ENCODE measurements at places on chromosomes 5 and 9.

- DNase-seq: no peak
Measured at GRCh38 chr9:37922363-37923117, 18.6 kb upstream of the SLC25A51 start.

GRCh38 chr9:19446361-19446861, 37.6 kb downstream of the ACER2 start:
- DNase-seq: no peak

DNA sequence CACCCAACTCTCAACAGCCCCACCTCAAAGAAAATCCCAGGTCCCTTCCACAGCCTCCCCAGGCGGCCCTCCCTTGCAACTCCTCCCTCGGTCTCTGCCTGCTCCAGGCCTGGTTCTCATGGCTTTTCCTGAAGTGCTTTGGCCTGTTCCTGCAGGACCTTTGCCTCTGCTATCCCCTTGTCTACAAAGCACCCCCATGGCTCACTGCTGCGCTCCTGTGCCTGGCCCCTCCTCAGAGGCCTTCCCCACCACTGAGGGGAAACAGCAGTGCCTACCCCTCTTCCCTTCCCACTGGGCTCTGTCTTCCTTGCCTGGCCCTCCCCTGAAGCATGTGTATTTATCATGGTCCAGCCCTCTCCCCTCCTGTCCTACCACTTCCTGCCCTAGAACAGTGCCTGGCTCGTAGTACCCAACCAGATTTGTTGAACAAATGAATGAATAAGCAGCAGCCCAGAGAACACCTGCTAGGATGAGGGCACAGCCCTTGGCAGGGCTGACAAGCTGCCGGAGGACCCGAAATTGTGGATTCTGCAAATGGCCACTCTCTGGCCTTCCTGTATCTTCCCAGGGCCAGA, 68.6 kb upstream of the LRRTM2 start:
- DNase-seq: no peak

GRCh38 chr9:17166346-17166745, 31.5 kb downstream of the CNTLN start:
- DNase-seq: no peak

DNA sequence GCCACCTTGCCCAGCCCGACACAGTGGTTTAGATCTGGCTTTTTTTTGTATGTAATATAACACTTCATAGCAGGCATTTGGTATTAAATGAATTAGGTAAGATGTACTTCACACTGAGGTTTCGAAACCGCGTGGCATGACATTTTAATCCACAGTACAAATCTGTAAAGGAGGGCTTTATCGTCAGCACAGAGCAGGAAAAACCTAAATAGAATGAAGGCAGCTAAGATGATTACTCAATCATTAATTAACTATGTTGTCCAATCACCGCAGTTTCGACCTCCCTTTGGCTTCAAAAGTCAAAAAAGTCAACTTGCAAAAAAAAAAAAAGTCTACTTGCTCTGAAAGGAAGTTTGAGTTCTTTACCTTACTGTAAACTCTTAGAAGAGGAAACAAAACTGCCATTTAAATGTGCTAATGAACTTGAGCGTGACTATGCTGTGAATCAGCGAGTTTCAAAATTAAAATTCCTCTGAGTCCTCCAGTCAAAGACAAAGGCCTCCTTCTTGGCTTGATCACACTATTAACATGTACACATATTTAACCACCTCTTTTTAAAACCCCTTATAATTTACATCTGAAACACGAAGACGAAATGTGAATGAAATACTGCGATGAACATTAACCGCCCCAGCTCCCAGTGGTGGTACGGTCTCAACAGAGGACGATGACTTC, 698 bp upstream of the SEC24A start:
- DNase-seq: no peak

- no peak for DNase-seq
Measured at GRCh38 chr9:19998153-19998552, 209.3 kb upstream of the SLC24A2 start.

GRCh38 chr5:59328709-59329296, 564.7 kb downstream of the PDE4D start:
- no peak for DNase-seq

DNA sequence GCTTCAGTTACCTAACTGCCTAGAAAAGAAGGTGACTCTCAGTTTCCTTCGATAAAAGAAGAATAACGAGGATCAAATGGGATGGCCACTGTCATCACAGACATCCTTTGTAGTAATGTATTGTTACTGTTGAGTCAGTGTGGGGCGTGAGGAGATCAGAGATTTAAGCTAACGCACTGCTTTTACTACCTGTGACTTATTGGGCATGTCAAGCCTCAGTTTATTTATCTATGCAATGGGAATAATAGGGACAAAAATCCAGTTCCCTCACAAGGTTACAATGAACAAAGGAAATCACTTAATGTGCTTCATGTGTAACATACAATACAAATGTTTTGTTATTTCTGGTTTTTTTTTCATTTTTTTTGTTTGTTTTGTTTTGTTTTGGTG, 255 bp upstream of the TRPM6 start:
- no peak for DNase-seq

DNA sequence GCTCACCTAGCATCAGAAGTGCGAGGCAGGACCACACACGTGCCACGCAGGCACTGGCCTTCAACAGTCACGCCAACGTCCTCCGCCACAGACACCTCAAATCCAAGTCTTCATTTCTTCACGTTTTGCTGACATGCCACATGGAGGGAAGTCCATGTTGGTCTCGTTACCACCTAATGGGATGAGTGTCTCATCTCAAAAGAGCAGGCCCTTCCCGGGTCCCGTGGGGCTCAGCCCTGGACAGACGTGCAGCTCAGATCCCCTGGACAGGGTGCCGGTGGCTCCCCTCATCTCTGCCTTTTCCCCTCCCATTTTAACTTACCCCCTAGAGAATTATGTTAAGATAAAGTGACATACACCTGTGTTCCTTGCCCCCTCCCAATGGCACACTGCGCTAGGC, 76.8 kb downstream of the MRPL36 start:
- DNase-seq: no peak

DNA sequence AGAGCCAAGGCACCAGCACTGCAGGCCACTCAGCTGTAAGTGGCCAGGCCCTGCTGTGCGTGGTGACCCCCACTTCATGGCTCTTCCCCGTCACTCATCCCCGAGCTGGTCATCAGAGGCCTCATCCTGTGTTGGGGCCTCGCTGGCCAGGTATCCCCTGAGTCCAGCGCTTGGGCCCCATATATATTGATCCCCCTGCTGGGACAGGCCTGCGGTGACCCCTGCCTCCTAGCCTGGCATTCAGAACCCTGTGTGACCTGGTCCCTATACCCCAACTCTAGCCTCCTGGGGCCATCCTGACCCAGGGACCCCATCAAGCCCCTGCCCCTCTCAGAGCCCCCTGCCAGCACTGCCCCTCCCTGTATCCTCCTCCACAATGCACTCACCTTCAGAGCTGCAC, 12.7 kb downstream of the GBGT1 start:
- no peak for DNase-seq

GRCh38 chr5:94239266-94239665, 379.1 kb downstream of the KIAA0825 start:
- no peak for DNase-seq

DNA sequence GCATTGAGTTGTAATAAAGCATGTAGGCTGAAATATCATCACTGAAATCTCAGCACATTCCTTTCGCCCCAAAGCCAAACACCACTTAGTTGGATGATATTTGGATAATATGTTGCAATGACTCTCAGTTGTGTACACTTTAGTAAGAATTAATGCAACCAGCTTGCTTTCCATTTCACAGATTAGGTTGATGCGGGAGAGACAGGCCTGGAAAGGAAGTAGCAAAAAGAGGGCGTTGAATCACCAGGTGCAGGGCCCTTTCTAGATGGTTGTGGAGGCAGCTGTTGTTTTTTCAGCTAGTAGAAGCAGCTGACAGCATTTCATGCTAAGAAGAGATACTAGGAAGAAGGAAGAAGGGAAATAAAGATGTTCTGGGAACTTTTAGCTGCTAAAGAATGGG, 30.9 kb downstream of the DMRT3 start:
- DNase-seq: no peak

DNA sequence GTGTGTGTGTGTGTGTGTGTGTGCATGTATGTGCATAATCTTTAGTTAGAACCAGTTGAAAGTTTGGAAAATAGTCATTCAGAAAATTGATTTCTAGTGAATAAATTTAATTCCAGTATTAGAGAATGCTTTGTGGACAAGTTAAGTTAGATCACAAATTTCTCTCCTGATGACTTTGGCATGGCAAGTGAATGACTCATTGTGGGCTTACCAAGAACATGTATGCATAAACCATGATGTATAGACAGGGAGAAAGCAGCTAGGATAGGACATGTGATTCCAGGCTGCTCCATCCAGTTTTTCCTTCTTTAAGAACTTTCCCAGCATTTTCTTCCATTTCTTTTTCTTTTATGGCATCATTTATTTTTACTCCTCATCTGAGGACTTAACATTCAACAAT, 85.7 kb upstream of the SGCD start:
- DNase-seq: no peak

- no peak for DNase-seq
Measured at GRCh38 chr5:115440782-115441451, 103.7 kb downstream of the FEM1C start.

Measured in H54 (cell line).